ENCODE measurements at places on chromosomes 6 and 20. TPM values are rescaled to one million over a fixed set of nuclear protein-coding genes. Genes with fewer than 3 reads are reported as not detected.

Gene LHFPL5
- not detected for polyA plus RNA-seq

DNA sequence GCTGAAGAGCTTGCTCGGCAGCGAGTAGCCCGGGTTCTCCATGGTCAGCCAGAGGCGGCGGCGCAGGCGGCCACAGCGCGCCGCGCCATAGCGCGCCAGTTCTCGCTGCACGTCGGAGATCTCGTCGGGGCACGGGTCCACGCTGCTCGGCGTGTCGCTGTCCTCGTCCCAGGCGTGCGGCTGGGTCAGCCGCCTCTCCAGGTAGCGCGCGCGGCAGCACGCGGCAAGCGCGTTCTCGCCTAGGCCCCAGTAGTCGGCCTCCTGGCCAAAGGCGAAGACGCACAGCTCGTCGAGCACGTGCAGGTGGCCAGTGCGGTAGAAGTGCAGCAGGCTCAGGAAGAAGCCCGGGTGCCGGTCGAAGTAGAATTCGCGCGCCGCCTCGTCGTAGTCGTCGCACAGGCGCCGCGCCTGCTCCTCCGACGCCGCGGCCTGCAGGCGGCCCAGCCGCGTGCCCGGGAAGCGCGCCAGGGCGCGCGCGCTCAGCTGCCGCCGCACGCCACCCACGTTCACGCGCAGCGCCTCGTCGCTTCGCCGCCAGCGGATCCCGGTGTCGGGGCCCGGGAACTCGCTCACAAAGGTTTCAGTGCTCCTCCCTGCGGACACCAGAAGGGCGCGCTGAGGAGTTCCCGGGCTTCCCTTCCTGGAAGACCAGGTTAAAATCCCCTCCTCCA, 2.7 kb downstream of the KCNS1 start:
- no peak for DNase-seq

DNA sequence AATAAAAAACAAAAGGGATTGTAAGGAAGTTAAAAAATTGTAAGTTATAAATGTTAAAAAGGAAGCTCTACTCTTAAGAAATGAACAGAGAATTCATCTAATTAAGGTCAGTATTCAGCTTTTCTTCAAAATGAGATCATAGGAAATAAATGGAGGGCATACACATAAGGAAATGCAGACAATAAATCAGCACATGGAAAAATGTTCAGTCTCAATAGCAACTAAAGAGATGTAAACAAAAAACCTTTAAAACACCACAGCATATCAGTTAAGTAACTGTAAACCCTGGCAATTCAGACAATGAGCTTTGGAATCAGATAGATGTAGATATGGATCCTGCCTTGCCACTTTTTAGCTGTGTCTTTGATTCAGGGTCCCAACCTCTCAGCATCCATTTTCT, 24.0 kb upstream of the CLIC5 start:
- no peak for DNase-seq

DNA sequence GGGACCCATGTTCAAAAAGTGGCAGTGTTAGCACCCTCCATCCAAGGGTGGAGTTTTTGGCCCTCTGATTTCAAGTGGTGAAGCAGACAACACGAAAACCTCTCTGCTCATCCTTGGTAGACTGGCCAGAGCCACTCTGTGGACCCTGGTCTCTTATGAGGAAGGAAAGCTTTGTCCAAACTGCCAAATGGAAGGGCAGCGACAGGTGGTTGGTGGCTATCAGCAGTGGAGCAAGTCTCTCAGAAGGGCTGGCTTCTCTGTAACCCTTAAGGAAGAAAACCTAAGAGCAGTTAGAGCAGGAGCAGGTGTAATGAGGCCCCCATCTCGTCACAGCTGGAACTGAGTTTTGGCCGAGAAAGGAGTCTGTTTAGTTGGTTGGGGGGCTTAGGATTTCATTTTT, 155.8 kb downstream of the SLC16A10 start:
- no peak for DNase-seq

GRCh38 chr20:12762725-12763124, 246.0 kb upstream of the SPTLC3 start:
- peak; percentile 29 for DNase-seq

- peak; percentile 84 for DNase-seq
Observed at GRCh38 chr6:43992783-43993644, 134.2 kb downstream of the MRPL14 start.

DNA sequence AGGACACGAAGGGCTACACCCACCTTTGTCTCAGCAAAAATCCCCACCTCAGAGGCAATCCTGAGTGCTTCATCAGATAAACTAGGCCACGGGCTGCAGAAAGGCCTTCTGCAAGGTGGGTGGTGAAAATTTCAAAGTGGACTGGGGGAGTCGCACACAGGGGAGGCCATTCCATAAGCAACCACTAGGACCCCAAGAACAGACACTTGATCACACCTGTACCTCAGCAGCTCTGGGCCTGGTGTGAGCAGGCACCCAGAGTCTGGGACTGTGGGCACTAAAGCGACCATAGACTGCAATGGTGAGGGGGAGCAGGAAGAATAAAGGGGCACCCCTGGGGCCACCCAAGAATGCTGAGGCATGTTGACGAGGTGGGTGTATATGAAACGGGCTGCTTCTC, 52.6 kb downstream of the SERAC1 start:
- DNase-seq, result no peak

DNA sequence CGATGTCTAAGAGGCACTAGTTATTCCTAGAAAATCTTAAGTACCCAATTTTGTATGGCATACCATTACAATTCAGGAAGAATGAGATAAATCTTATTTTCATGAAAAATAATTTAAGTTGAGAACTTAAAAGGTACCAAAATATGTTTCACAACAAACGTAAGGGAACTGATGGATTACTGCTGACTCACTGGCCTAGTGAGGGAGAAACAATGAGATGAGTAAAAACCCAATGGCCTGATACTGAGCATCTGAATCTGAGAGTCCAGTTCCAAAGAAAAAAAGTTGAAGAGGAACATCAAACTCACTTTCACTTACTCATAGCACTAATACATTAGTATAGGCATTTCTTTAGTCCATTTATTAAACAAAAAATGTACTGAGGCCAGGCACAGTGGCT, 56.0 kb downstream of the MDN1 start:
- DNase-seq, result no peak

GRCh38 chr6:10554826-10555225, 33.7 kb downstream of the GCNT2 start:
- DNase-seq, result no peak

- no peak for DNase-seq
Observed at GRCh38 chr6:34115403-34115795, 30.5 kb downstream of the GRM4 start.

Data from heart left ventricle (tissue), 16 donors.